Effector CD8-positive, alpha-beta T cell (primary cell): ENCODE measurements at places on chromosomes 7 and 10.
A peak's percentile ranks its signal among the peaks of the same experiment; 100 is the strongest.

- no peak for DNase-seq
These were observed 26.5 kb downstream of the LEP start for GRCh38 chr7:128267595-128267924.

GRCh38 chr10:25934621-25935139, 651 bp downstream of the MYO3A start:
- DNase-seq = no peak

- DNase-seq = no peak
These were observed 64.4 kb downstream of the CCNY start for GRCh38 chr10:35400595-35401268.

DNA sequence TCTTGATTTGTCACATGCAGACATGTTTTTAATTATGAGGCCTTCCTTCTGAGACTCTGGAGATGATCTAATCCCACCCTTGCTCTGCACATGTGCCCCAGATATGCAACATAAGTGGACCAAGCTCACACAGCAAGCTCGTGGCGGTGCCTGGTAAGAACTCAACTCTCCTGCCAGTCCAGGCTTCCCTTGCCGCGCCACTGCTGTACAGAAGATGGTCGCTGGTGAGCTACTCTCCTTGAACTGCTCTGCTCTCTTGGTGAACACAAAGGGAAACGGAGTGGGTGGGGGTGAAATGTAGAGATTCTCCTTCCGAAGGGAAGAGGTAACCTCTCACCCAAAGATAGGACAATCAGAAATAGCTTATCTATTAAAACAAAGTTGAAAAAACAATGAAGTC, 25.7 kb downstream of the MYOF start:
- DNase-seq = no peak

DNA sequence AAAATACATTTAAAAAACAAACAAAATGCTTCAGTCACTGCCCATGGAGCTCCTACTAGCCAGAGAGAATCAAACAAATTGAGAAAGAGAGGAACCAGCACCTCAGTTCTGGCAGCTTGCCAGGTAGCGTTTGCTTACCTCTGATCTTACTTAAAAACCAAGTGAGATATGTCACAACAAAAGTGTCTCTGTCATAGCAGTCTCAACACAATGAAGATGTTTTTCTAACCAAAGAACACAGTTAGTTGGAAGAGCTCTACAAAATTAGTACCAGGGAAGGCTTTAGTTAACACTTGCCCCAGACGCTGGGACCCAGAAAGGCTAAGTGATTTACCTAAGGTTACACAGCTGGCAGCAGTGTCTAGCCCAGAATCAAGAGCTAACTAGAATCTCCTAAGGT, 3.4 kb downstream of the DOCK4 start:
- peak; percentile 8 for DNase-seq

DNA sequence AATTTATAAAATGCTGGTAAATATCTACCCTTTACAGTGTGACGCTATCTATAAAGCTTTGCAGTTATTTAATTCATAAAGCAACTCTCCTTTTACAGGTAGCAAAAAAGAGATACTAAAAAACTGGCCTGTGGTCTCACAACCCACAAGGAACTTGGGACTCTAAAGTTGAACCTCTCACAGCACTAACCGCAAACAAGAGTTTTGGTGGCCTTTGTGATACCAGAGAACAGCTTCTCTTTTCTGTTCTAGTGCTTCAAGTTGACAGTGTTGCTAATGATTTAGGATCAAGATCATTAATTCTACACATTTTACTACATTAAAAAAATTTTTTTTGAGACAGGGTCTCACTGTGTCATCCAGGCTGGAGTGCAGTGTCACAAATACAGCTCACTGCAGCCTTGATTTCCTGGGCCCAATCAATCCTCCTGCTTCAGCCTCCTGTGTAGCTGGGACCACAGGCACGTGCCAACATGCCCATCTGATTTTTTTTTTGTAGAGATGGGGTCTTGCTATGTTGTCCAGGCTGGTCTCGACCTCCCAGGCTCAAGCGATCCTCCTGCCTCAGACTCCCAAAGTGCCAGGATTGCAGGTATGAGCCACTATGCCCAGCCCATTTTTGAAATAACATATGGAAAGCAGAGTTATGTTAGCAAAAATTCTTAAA, 56.0 kb upstream of the ST8SIA6 start:
- DNase-seq = no peak

DNA sequence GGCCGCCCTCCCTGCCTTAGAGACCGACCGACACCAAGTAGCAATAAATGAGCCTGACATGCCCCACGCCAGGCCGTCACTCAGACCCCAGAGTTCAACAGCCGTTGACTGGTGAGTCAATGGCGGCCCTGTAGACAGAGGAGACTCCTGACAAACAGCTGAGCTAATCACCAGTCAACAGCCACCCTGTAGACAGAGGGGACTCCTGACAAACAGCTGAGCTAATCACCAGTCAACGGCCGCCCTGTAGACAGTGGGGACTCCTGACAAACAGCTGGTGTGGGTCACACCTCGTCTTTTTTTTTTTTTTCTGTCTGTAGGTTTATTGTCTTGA, 16.9 kb upstream of the KNDC1 start:
- DNase-seq = no peak

- no peak for DNase-seq
These were observed 27.6 kb downstream of the ABCC2 start for GRCh38 chr10:99809931-99810615.

DNA sequence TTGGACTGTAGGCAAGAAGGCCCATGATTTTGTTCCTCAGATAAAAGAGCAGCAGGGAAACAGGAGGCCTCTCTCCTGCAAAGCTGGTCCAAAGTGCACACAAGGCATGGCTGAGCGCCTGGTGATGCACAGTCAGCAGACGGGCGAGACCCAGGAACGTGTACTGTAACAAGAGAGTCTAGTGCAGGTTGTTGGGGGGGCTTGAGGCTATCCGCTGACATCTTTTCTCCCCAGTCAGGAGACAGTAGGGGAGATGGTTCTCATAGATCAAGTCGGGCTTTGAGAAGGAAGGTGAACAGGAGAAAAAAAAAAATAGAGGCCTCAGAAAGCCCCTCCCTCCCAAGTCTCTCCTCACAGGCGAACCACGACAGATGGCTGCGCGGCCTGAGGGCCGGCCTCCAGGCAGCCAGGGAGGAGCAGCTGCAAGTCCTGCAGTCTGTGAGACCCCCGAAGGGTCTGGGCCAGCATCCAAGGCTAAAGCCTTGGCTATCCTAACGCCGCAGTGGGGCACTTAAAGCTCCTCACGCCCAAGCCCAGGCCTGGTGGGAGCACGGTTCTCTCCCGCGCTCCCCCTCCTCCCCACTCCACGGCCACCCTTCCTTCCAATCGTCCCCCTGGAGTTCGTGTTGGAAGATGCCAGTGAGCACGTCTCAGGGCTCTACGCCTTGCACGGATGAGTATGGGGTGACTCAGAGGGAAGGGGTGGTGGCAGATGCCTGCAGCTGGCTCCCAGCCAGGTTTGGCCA, 68.3 kb downstream of the PRKAG2 start:
- no peak for DNase-seq

DNA sequence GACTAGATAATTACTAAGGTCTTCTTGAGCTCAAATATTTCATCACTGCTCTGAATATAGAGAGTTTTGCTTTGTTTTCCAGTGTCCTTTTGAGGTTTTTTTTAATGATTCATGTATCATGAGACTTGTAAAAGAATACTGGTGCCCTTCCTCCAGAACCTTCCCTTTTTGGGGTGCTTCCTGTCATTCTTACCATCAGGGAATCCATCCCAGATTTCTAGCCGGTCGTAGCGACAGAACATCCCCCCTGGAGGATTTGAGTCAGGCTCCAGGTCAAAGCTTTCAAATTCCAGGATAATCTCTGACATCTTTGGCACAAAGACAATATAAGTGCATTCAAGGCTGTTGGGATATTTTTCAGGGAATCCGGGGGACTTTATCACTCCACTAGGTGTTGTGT, 71.0 kb downstream of the NRP1 start:
- DNase-seq = no peak

GRCh38 chr7:42093349-42093905, 143.6 kb downstream of the GLI3 start:
- no peak for DNase-seq

GRCh38 chr7:34090816-34091215, 185.5 kb downstream of the BMPER start:
- DNase-seq = no peak

GRCh38 chr10:79187121-79187940, 118.6 kb downstream of the ZMIZ1 start:
- DNase-seq = no peak

DNA sequence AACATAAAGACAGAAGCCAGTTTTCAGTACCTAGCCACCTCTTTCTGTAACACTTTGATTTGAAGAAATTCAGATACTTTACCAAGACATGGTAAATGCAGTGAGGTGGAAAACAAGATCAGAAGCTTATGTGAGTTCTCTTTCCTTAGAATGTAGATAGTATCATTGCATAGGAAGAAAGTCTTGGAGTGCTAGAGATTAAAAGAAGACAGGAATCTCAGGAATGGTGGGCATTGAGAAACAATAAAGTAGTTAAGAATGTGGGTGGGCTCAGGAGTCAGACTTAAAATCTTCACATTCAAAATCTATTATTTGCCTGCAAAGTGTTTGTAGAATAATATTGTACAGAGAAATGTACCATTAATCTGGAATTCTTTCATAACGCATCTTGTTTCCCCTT, 58.9 kb downstream of the POLL start:
- no peak for DNase-seq

GRCh38 chr10:18223898-18224297, 83.7 kb downstream of the CACNB2 start:
- DNase-seq = no peak

- no peak for DNase-seq
These were observed 245.9 kb downstream of the KCNMA1 start for GRCh38 chr10:77391605-77392235.

DNA sequence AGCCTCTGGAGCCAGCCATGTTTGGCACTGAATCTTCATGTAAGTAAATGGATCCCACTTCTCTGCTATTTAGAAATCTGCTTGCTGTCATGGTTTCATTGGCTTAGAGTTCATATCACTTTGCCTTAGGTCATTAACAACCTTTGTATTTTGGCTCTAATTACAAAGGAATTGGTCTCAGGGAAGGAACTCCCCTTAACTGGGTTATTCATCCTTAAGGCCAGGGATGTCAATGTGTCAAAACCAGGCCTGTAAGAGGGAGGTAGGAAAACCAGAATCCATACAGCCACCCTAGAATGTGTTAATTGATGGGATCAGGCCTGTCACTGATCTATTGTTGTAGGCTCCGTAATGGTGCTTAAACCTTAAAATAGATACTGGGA, 67.3 kb downstream of the ST7 start:
- no peak for DNase-seq

GRCh38 chr10:125928928-125929585, 32.7 kb downstream of the FANK1 start:
- DNase-seq = no peak

DNA sequence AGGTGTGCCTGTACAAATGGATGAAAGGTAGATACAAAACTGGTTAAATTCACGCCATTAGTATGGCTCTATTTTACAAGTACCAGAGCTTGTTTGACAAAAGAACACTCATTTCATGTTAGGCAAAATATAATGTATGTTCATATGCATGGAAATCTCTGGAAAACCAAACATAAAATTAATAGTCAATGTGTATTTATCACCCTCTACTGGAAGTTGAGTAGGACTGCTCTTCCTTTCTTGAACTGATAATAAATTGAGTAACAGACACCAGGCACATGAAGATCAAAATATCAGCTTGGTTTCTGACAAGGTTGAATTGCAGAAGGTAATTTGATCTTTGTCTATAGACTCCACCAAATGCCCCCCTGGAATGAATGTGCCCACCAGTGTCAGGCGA, 19.8 kb upstream of the AKR1B1 start:
- DNase-seq = no peak

- no peak for DNase-seq
These were observed 527.3 kb upstream of the GHITM start for GRCh38 chr10:83612050-83612449.

GRCh38 chr10:72756674-72757385, 64.9 kb downstream of the MCU start:
- DNase-seq = no peak

GRCh38 chr7:81611805-81612204, 158.0 kb downstream of the HGF start:
- DNase-seq = no peak

GRCh38 chr7:151715666-151716315, 161.1 kb downstream of the PRKAG2 start:
- no peak for DNase-seq

- DNase-seq = no peak
These were observed 560.2 kb downstream of the TCERG1L start for GRCh38 chr10:130751106-130751840.

GRCh38 chr10:71393841-71394475, 2.8 kb upstream of the CDH23 start:
- DNase-seq = no peak

DNA sequence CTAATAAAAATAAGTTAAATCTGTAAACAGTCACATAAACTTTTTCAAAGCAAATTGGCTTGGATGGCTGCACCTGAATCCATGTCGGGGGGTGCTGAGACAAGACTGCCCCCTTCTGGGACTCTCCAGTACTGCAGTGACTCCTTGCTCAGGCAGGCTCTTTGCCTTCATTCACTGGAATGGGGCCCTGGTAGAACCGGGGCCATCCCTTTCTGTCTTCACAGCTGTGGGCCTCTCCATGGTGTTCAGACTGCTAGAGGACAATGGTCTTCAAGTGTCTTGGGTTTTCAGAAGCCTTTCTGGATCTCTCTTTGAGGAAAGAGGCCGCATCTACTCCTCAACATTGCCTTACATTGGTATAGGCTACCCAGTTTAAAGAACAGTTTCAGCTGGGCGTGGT, 16.1 kb upstream of the IMPDH1 start:
- peak; percentile 65 for DNase-seq

DNA sequence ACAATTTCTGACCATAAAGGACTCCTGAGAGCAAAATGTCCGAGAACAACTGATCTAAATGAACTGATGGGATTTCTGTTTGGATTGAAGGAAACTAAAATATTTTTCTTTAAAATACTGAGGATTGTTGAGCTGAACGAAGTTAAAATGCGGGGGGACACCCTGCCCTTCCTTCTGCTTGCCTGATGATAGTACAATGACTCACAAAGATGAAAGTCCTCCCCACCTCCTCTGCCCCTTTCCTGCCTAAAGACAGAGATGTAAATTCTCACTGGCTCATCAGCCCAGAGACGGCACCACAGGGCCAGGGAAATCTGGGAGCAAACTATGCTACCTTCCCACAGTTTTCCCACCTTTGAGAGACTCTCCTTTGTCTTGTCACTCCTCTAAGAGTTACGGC, 180.6 kb downstream of the PHTF2 start:
- no peak for DNase-seq

DNA sequence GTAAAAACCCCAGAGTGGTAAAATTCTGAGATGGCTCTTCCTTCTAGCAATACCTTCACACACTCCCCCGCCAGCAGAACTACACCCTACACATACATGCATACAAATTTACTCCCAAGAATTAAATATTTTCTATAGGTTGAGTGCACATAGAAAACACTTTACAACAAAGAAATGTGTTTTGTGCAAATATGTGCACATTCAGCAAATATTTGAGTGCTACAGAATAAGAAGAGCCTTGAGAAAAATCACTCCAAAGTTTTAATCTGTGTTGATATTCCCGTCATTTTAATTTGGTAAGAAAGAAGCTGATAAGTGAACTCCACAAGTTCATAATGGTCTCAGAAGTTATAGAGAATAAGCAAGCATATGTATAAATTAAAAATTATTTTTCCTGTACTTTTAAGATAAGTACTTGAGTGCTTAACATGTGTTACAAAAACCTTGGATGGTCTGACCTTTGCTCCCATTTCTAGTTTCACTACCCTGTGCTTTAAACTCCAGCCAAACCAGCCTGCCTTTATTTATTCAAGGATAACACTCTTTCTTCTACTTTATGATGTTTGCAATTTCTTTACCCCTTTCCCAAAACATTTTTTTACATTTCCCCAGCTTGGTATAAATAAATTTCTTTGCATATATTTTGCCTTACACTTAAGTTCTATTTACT, 733.5 kb upstream of the LRRTM3 start:
- no peak for DNase-seq
